ENCODE measurements at places on chromosomes 2 and 18.

DNA sequence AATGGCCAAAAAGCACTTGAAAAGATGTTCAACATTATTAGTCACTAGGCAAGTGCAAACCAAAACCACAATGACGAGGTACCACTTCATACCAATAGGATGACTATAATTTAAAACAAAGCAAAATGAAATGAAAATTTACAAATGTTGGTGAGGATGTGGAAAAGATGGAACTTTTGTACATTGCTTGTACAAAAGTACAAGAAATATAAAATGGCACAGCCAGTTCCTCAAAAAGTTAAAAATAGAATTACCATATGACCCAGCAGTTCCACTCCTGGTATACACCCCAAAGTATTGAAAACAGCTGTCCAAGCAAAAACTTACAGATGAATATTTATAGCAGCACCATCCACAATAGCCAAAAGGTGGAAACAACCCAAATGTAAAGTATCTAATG is 107.8 kb upstream of the XPO1 start:
- DNase-seq: no peak

DNA sequence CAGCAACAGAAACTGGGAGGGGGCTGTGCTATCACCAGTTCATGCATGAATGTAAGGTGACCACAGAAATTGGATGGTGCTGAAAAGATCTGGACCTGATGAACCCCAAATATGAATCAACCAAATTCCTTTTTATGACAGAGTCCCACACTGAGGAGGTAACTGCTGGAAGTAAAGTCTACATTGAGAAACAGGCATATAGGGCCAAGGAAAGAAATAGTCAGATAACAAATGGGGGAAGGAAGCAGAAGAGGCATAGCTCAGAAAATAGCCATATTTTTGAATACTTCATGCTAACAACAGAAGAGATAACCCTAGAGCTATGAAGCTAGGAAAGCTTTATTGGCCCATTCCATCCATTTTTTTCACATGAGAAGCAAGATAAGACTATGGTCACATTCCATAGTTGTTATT is 25.8 kb downstream of the ZC3H6 start:
- DNase-seq: no peak

DNA sequence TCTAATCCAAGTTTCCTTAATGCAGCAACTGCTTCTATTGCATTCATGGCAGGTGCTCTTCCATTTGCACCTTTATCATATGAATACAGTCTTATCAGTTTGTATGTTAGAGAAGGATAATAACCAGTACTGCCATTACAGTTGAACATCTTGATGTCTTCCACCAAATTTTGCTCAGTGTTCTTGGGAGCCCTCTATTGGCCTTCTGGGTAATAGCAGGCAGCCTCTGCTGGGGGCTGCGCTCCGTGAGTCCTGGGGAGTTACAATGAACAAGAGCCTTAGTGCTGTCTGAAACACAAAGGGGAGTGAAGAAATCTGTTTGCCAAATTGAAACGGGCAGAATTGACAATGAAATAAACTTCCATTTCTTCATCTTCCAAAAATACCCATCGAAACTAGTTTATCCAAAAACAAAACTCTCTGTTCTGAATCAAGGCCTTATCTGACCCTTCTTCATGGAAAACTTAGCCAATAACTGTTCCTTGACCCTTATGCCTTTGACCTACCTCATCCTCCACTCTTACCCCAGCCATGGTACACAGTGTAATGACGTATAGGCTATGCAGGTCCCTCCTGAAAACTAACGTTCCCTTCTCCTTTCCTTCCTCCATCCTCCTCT is 79.9 kb downstream of the ALK start:
- no peak for DNase-seq

GRCh38 chr2:150370561-150370960 is 116.9 kb downstream of the RND3 start:
- no peak for DNase-seq

DNA sequence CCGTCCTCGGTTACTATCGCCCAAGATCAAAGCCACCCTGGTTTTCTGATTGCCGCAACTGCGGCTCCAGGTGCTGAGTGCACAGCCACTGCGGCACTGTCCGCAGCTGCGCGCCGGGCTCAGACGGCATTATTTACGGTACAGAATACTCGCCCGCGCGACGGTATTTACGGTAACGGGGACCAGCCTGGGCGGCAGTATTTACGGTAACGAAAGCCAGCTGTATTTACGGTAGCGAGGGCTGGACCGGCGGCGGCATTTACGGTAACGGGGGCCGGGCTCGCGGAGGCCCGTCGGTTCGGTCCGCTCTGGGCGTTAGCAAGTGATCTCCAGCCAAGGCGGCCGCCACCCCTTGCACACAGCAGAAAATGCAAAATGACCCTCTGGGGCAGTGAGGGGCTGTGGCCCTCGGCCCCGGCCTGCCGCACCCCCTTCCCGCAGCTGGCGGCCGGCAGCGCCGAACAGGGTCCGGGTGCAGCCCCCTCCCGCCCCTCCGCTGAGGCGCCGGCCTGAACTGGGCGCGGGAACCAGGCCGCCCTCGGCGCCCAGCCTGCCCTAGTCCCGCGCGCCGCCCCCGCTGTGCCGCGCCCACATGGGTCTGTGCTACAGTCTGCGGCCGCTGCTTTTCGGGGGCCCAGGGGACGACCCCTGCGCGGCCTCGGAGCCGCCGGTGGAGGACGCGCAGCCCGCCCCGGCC is at the start of gene GNAL:
Gene GNAL (plus strand): TSS at position 293 of the 697 bp plus-strand sequence. CDS start 300 bp downstream, at position 593.
- DNase-seq: peak; percentile 27

DNA sequence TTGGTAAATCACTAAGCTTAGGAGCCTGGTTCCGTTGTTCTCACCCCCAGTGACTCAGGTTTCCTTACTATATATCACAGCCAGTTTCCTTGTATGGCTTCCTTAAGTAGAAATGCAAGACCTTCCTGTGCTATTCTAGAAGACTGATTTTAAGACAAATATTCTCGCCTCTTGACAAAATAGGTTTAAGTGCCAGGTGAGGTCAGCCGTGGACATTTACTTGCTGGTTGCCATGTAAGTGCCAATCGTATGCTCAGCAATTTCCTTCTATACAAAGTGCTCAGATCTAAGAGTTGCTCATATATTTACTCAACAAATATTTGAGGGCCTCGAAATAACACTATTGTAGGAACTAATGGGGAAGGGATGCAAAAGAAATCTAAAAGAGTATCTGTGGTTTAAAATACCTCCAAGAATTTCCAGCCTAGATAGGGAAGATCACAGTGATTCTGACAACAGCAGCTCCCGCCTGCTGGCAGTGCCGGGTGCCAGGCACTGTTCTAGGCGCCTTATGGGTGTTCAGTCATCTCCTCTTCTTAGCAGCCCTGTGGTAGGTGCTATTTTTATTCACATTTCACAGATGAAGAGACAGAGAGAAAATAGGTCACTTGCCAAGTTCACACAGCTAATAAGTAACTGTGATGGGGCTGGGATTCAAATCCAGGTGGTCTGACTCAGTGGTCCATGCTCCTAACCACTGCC is 95.3 kb upstream of the B3GNT7 start:
- no peak for DNase-seq

DNA sequence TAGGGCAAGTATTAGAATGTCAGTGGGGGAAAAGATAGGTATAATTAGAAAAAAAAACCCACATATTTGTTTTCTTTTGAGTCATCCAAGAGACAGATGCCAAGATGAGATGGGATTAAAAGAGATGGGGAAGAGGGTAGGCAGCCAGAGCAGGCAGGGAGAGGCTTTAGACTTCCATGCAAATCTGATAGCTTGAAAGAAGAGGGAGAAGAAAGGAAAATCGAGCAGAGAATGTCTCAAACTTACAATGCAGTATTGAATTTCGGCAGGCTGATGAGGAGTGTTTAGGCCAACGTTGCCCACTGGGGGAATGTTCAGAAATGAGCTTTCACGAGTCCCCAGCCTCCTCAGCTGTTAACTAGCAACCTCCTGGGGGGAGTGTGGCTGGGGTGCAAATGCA is 91.3 kb downstream of the SPATS2L start:
- DNase-seq: no peak

All from activated CD4-positive, alpha-beta T cell treated with anti-CD3 and anti-CD28 coated beads for 4 hours (primary cell).